ENCODE measurements at places on chromosomes 12 and 14.
A peak's percentile ranks its signal among the peaks of the same experiment; 100 is the strongest.

DNA sequence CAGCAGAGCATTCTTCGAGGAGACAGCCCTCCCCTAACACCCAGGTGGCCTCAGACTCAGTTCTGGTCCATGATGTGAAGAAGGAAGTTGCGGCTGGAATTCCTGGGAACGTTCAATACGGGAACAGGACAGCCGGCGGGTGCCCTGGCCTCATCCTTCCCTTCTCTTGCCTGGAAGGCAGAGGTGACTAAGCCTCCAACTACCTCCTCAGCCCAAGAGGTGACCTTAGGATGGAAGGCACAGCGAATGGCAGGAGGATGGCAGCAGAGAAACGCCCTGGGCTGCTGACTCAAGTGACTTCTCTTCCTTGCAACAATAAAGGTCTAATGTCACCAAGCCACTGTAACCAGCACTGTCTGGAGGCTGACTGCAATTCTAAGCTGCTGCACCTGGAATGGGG is 36.1 kb downstream of the DHX37 start:
- no peak for DNase-seq

DNA sequence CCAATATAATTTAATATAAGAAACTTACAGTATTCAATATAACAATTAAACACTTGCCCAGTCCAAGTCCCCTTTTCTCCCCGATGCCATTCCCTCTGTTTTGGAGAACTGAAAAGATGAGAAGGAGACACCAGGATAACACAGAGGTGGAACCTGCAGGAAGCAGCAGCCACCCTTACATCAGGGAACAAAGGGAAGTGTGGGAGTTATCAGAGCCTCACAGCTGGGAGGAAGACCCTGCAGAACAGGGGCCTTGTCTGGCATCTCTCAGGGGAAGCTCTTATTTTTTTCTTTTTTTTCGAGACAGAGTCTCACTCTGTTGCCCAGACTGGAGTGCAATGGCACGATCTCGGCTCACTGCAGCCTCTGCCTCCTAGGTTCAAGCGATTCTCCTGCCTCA is 52.6 kb downstream of the CALM1 start:
- no peak for DNase-seq

- DNase-seq: no peak
Observed at GRCh38 chr14:64919618-64920017, 5.4 kb downstream of the CHURC1 start.

DNA sequence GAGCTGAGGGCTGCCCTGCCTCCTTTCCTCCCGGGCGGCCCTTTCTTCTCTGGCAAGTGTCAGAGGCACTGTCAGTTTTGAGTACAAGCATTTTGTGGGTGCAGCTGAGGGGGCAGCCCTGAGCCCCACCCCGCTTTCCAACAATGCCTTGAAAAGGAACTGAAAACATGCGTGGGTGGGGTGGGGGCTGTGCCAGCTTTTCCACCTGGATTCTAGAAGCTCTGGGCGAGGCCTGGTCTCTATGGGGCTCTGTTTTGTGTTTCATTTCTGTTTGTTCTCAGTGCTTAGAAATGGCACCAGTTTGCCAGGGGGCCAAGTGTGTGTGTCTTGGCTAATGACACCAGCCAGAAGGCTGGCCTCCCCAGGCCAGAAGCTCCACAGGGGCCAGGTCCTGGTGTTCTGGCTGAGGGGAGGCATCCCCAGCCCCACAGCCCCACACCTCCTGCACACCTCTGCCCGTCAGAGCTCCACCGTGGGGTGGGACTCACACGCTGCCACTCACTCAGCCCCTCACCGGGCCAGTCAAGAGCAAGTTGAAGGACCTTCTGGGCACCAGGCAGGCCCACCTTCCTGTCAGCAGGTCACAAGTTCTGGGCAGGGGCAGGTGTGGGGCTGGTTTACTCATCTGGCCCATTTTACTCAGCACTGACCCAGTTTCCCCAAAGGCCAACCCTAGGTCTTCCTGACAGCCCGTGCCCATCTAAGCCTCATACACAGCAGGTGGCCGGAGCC is 155.1 kb downstream of the CALM1 start:
- no peak for DNase-seq

- no peak for DNase-seq
Observed at GRCh38 chr14:76546426-76547221, 170.7 kb downstream of the ESRRB start.

GRCh38 chr12:102976609-102977280 is 19.3 kb downstream of the ASCL1 start:
- DNase-seq: no peak

DNA sequence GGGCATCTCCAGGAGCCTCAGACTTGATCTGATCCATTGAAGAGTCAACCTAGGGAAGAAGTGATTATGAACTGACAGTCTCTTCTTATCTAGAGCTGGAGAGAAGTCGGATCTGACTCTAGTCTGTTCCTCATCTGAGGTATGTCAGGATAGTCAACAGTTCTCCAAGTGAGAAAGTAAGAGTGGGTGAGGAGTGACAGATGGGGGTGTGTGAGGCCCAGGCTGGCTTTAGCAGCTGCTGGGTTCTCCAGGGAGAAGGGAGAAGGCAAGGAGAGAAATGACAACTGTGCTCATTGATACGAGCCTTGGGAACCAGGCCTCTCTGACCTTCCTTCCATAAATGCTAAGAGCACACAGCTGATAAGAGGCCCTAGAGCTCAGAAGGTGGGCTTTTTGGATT is 53.3 kb downstream of the IRAK3 start:
- DNase-seq: no peak

GRCh38 chr12:87901457-87901856 is 127.7 kb downstream of the C12orf50 start:
- DNase-seq: no peak

- no peak for DNase-seq
Observed at GRCh38 chr14:54177019-54177418, 219.8 kb upstream of the CDKN3 start.

DNA sequence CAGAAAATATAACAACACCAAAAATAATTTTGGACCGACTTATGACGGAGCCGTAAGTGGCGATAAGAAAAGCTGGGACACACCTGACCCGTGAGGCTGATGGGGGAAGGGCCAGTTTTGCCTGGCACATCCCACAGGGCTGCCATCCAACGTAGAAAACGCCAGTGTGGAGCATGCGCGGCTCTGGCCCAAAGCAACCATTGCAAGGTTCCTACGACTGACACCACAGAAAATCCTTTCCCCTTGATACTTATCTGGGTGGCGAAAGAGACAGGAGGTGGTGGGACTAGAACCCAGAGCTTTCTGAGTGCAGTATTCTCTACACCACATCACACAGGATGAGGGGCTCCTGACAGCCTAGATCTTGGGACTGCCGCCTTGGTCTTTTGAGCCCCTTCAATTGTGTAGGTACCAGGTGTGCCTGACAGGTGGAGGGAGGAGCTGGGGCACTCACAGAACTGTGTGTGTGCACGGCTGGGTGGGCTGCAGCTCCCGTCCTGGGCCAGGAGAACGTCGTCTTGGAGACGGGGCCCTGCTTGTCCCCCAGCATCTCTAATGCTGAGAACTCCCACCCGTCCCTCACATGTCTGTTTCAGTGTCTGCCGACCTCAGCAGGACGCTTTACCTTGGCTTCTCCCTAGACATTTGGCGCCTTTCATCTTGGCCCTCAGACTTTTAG is 17.4 kb upstream of the CACNA2D4 start:
- no peak for DNase-seq

- DNase-seq: peak; percentile 69
Observed at GRCh38 chr14:68979722-68980451, 785 bp upstream of the ACTN1 start.

DNA sequence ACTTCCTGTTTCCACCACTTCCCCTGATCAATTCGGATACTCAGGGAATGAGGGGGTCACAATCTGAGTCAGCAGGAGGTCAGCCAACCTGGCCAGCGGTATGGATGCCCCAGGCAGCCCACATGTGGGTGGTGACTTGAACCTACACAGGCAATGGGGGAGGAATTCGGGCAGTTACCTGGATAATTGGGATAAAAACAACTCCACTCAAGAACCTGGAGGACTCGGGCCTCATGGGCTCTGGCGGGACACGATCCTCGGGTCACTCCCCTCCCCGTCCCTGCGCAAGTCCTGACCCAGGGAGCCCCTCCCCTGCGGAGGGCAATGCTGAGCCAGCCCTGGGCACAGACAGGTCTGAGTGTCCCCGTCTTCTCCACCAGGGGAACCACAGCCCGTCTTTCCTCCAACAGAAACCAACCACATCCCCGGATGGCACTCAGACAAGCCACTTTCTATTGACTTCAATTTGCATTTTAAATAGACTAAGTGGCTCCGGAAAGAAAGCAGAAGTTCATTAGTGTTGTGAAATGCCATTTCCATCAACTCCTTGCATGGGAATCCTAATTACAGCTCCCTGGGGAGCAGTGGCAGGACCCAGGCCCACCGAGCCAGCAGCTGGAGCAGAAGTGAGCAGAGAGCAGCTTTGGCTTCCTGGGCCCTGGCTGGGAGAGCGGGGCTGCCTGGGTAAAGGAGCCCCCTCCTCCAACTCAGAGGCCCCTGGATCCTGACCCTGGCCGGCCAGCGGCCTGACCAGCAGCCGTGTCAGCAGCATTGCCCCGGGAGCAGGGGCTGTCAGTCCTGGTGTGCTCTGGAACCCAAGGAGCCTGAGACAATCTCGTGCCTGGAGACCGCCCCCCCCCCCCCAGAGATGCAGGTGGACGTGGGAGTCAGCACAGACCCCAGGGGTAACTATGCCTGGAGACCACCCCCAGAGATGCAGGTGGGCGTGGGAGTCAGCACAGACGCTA is 374.1 kb downstream of the ADGRD1 start:
- DNase-seq: no peak

GRCh38 chr14:75752907-75753594 is 92.0 kb downstream of the TTLL5 start:
- peak; percentile 31 for DNase-seq

DNA sequence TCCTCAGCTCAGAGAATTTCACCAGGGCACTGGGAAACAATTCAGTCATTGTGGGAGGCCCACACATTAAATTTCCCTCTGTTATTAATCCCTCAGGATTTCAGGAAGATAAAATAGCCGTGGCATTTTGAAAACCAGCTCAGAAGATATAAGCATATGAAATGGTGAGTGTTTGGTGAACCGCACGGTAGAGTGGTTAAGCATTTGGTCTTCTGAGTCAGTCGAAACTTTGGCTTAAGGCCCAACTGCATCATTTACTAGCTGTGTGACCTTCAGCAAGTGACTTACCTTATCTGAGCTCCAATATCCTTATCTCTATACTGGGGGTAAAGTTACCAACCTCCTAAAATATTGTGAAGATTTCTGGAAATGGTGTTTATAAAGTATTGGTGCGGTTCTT is 5.2 kb upstream of the VRK1 start:
- peak; percentile 93 for DNase-seq

- no peak for DNase-seq
Observed at GRCh38 chr12:109330282-109331230, 17.1 kb upstream of the MYO1H start.

DNA sequence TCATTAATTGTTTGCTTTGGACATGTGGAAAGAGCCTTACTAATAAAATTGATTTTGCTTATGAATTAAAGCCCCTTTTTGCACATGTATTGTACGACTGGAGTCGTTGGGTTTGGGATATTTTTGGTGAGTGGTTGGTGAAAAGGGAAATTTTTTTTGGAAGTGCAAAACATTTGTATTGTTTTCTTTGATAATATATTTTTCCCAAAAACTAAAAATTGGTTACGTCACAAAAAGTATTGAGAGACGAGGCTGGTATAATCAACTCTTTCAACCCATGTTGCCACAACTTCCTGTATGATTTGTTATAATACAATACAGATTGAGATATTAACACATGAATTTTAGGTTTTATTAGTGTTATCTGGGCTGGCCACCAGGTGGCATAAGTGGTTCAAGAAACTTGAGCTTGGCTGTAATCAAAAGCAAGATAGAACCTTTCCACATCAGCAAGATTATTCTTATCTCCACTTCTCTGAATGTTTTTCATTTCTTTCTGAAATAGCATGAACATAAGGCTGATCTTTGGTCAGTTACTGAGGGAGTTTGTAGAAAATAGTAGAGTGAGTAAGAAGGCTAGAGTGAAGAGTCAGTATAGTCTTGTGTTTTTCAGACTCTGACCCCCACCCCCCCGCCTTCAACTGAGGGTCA is 8.7 kb downstream of the NGDN start:
- peak; percentile 40 for DNase-seq

- no peak for DNase-seq
Observed at GRCh38 chr12:131202592-131203378, 249.1 kb downstream of the ADGRD1 start.

Measured in astrocyte (in vitro differentiated cells and primary cell).